ENCODE measurements at places on chromosomes 5 and 9.

- DNase-seq, result no peak
Measured at GRCh38 chr9:6413365-6414246, 607 bp downstream of the UHRF2 start.

GRCh38 chr9:137126786-137127185 is 12.2 kb upstream of the GRIN1 start:
- no peak for DNase-seq

DNA sequence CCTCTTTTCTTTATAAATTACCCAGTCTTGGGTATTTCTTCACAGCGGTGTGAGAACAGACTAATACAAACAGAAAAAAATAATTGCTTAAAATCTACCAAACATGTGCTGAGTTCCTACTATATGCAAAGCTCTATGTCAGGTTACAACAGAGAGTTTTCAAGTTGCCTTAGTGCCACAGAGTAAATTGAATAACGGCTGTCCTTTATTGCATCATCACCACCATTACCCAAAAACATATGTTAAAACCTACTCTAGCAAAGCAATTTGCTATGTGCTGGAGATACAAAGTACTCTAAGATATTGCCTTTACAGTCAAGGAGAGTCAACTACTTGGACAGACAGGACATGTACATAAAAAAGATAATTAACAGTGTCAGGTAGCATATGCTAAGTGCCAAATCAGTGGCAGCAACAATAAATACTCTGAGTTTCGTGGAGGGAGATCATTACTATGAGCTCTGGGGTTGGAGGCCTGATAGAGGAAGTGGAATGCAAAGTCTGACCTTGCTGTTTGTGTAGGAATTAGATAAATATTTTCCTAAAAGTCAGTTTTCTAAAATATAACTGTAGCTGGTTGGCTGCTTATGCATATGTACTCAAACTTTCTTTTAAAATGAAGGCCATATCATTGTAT is 1058.7 kb upstream of the WWC1 start:
- DNase-seq, result no peak

GRCh38 chr9:128285033-128285784 is 9.1 kb downstream of the SWI5 start:
- no peak for DNase-seq
